ENCODE measurements at places on chromosomes 12 and 14.

DNA sequence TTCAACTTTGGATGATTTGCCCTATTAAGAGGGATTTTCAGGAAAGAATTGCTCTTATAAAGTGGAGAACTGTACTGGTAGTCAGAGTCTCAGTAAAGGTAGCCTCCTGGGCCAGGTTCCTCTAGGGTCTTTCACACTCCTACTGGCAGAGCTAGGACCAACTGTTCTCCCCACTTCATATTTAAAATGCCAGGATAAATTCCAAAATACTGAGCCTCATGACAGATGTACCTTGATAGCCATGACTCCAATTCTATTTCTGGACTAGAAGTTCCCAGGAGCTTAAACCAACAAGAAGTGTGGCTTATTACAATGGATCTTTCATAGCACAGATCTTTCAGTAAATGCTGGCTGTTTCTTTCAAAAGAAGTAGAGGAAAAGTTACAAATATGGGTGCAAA is 126.5 kb downstream of the C12orf75 start:
- no peak for DNase-seq

- DNase-seq: no peak
Observed at GRCh38 chr14:23629832-23630396, 6.2 kb upstream of the DHRS2 start.

DNA sequence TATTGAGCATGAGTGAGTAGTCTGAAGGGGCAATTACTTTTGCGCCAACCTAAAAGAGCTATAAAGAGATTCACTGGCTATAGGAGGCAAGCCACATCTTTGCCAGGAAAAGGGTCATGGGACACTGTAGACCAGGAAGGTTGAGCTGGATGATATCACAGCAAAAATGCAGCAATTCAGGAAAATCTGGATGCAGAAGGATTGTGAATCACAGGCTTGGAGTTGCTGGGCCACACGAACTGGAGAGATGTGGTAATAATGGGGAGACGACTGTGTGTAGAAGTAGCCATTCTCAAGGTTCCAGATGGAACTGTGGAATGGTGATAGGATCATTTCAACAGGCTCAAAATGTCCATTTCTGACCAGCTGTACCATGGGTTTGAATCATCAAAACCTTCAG is 151.4 kb upstream of the DAAM1 start:
- DNase-seq: no peak

- peak; percentile 68 for DNase-seq
Observed at GRCh38 chr12:92403210-92404175, 257.8 kb upstream of the BTG1 start.

- DNase-seq: no peak
Observed at GRCh38 chr12:69136931-69137613, 102.3 kb upstream of the CPSF6 start.

All from CD4-positive, alpha-beta T cell treated with Interleukin-6 for 4 hours (primary cell).